ENCODE measurements at places on chromosomes 2 and 18. TPM values are rescaled to one million over a fixed set of nuclear protein-coding genes. Genes with fewer than 3 reads are reported as not detected.

DNA sequence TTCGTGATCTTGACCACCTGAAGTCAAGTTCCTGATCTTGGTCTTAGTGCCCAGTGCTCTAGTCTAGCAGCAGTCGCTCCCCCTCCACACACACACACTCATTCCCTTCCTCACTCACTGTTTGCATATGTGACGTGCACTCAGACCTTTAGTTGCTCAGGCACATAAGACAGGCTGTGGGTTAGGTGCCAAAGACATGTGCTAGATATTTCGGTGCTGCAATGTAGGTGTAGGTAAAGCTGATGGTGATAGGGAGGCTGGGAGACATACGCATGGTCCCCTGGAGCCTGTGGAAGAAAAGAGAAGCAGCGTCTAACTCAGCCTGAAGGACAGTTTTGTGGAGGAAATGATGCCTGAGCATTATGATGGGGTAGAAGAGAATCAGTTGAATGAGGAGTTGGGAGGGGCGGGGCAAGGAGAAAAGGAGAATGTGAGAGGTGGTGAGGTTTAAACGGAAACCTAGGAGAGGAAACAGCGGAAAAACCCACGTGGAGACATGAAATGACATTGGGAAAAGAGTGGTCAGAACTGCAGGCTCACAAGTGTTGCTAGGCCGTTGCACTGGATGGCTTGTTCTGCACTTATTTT lies 3.8 kb downstream of the TTC39C start:
- no peak for DNase-seq

DNA sequence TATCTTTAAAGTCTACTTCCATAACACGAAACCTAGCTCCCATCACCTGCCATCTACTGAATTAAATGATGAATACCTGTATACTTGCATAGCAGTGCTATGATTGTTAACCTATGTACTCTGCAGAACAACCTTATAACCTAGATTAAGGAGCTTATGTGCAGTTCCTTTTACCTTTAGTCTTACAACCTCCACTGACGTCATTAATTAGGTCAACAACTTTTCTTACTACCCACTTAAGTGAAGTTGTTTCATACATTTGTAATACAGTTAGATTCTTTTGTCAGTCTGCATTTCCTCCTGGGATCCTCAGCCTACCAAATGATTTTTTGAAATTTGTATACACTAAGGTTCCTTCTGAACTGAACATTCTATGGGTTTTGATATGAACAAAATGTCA lies 1082.3 kb downstream of the SUCLG1 start:
- DNase-seq = no peak

DNA sequence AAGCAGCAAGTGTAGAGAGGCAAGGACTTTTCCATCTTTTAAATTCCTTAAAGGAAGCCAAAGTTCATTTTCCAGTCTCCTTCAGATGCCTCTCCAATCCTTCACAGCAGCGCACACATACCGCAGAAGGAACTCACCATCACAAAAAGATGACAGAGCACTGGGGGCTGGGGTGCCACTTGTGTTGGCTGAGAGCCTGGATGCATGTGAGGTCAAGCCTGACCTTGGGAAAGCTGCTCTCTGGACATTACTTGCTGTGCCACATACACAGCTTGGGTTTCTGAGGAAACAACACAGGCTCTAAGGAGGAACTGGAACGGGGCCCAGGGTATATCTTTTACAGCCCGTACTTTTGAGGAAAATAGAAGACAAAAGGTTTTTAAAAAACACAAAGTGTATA lies 364.3 kb upstream of the MEX3C start:
- DNase-seq = no peak

SLC30A3 gene
- not detected for total RNA-seq

- DNase-seq = no peak
Measured at GRCh38 chr2:30149513-30149912, 2.7 kb downstream of the YPEL5 start.

DNA sequence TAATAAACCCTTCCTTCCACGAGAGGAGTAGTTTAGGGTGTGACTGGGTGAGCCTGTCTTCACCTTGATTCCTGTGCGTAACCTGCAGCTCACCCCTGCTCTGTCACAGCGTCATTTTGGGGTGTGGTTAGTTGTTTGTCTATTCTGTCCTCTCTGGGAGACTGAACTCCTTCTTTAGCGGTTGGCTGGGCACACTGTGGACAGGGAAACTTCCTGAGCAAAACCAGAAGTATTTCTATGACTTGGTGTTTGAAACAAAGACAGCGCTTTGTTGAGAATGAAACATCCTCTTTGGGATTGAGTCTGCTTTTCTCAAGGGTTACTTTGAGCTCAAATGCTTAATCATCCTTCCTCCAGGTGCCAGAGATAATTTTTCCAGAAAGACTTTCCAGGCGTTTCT lies 270.7 kb downstream of the HRH4 start:
- no peak for DNase-seq

MROH2A gene
- total RNA-seq = not detected

- DNase-seq = no peak
Measured at GRCh38 chr2:7774481-7774880, 857.3 kb downstream of the RNF144A start.

SAG gene
- total RNA-seq = 1.8 TPM

Measured in colonic mucosa (tissue), 4 donors.